Ammon's horn (tissue), 1 donor: ENCODE measurements at places on chromosomes 1 and 21.

- no peak for DNase-seq
Measured at GRCh38 chr1:25672763-25673409, 56.3 kb downstream of the MAN1C1 start.

- no peak for DNase-seq
Measured at GRCh38 chr1:31234870-31235269, 4.8 kb downstream of the NKAIN1 start.

DNA sequence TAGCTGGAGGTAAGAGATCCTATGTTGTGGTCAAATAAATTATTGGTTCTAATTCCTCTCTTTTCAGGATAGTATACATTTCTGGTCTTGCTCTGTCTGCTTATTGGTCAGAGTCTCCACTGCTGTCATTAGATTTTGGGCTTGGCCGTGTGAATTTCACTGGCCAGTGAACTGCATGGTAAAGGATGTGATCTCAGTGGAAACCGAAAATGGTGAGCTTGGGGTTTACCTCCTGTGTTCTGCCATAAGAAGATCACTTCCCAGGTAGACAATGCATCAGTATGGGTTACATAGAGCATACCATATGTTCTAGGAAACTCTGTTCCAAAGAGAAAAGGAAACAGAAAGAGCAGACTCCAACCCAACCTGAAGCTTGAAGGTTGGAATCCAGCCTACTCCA lies 1123.3 kb upstream of the B3GALT2 start:
- DNase-seq: no peak

DNA sequence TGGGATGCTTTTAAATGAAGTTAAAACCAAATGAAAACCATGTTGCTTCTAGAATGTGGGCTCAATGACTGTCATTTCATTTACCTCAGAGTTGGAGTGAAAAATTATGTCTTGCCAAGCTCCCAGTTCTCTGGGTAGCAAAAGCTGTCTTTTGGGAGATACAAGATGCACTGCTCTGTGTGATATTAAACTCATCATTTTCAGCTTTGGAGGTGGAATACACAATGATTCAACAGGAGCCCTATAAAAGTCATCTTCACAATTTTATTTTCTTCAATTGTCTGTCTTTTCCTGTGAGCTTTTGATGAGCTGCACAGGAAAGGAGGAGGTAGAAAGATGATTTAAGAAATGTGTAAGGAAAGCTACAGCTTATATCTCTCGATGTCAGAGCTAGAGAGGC lies 120.3 kb upstream of the SPATA6 start:
- no peak for DNase-seq

- no peak for DNase-seq
Measured at GRCh38 chr1:118963456-118964430, 24.4 kb downstream of the TBX15 start.

- no peak for DNase-seq
Measured at GRCh38 chr1:183244466-183244865, 58.4 kb downstream of the LAMC2 start.

GRCh38 chr1:87521452-87521851 lies 192.8 kb downstream of the LMO4 start:
- no peak for DNase-seq

- DNase-seq: no peak
Measured at GRCh38 chr1:56646611-56647010, 1.5 kb downstream of the PRKAA2 start.

- no peak for DNase-seq
Measured at GRCh38 chr1:244762629-244763028, 72.8 kb upstream of the COX20 start.

- no peak for DNase-seq
Measured at GRCh38 chr1:77465139-77465538, 183.3 kb downstream of the AK5 start.

- DNase-seq: no peak
Measured at GRCh38 chr21:14383596-14384180, 742 bp upstream of the HSPA13 start.

DNA sequence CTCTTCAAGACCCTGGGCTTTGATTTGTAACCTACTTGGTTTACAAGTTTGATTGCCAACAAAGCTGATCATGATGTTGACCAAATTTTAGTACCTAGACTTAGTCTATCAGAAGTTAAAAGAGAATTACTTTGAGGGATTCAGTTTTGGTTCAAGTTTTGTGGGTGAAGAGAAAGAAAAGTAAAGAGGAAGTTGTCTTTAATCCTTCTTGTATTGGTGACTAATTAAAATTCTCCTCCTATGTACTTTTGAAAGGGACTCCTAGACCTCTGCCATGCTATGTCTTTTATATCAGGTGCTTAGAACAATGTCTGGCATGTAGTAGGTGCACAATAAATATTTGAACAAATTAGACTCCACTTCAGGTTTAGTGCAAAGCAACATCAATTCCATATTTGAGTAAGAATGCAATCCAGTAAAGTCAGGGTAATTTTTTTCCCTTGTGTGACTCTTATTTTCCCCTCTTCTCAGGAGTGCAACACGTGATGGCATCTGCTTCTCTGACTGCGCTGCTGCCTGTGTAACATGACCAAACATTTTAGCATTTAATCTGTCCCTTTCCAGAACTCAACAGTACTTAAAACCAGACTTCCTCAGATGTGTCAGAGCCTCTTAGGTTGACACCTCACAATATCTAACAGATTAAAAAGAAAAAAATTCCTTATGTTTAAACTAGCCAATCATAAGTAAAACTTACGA lies 41.1 kb upstream of the KCNQ4 start:
- DNase-seq: no peak

- DNase-seq: no peak
Measured at GRCh38 chr1:168281603-168282325, 1.1 kb downstream of the TBX19 start.

DNA sequence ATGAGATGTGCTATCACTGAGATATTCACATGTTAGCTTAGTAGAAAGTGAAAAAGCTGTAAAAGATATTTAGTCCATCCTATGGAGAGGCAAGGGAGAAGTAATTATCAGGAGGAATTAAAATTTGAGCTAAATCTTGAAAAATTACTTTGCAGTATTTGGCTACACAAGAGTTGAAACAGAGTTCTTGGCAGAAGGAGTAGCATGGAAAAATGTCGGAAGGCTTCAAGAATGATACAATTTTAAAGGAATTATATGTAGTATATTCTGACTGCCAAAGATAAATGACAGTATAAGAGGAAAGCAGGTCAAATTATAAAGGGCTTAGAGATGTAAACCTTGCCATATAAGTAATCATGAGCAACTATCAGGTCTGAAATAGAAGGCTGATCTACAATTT lies 518.9 kb downstream of the BRINP3 start:
- no peak for DNase-seq

DNA sequence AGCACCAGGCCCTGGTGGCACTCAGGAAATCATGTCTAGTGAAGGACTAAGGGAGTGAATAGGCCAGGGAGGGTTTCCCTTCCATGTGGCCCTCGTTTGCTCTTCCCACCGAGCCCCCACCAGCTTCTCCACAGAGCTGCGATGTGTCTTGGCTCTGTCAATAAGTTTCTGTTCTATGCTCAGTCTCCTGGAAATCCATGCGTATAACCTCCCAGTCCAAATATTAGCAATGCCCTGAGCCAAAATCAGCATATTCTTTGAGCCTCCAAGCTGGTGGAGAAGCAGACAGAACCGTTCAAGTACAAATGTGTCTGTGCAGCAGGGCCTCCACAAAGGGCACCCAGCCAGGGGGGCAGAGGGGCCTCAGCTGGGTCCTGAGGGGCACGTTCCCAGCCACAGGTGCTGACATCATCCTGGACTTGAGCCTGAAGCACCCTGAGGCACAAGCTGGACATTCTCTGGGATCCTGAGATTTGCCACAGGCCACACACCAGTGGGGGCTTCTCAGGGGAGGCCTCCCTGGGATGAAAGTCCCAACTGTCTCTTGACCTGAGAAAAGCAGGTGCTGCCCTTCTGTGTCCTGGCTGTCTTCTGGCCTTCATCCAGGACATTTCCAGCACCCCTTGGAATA lies 350.5 kb upstream of the VAMP3 start:
- DNase-seq: no peak

GRCh38 chr1:210741564-210741963 lies 392.4 kb downstream of the KCNH1 start:
- DNase-seq: no peak

DNA sequence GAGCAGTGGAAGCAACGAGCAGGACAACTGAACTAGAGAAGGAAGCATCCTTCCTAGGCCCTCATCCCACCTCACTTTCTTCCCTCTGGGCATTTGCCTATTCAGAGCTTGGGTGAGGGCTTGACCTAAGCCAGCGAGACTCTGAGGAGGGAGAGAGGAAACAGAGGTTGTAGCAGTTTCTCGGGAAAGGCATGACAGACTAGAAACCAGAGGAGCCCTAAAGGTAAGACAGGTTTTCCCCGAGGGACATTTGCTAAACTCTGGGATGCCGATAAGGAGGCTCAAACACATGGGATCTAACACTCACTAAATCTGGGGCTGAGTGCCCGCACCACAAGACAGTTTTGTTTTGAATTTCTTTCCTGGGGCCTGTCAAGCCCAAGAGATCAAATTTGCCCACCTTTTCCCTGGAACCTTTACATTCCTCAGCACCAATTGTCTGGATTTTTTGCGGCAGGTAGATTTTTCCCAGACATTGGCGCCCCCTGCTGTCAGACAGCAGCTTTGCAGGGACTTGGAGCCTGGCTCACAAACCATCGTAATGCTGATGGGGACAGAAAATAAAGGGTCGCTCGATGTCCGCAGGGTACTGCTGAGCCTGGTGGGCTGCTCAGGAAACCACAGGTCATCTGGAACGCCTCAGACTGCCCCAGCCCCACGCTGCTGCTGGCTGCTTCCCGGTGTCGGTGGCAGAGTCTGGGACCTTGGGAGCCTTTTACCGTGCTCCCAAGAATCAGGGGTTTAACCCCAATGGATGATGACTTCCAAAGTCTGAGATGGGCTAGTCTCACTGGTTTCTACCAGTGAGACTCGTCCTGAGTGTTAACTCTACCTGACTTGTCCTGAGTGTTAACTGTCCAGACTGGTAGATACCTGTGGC lies 23.4 kb upstream of the TSPAN2 start:
- DNase-seq: peak; percentile 23

DNA sequence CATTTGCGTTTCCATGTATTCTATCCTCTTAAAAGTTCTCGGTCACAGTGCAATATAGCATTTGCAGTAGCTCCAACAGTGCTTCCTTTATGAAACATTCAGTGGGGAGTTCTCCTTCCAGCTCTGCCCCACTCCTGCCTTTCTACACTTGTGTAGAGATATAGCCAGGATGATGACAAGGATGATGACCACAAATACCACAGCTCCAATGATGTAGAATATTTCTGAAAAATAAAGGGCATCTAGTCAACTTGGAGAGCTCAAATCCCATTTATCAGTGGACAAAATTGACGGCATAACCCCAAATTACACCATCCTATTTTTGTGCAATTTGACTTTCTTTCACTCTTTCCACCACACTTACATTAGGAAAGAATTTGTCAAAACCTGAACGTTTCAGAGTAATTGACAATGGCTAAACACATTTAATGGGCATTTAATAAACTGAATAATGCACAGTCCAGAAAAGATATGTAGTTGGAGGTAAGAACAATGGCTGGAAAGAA lies 11.1 kb downstream of the F3 start:
- DNase-seq: no peak

DNA sequence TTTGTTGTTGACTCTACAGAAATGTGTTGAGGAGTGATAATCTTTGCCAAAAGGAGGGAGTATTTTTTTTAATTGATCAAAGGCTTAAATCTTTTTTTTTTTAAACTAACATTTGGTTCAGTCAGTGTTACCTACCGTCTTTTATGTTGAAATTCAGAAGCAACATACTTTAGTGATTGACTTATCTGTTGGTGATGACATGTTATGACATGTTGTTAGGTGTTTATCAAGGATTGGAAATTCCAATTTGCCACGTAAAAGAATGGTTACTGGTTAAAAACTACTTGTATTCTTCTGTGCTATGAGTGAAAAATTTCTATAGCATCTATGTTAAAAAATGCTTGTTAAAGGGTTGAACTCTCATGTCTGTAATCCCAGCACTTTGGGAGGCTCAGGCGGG lies 61.2 kb downstream of the DNM3 start:
- no peak for DNase-seq

GRCh38 chr1:53521924-53522552 lies 62.8 kb downstream of the DMRTB1 start:
- no peak for DNase-seq

DNA sequence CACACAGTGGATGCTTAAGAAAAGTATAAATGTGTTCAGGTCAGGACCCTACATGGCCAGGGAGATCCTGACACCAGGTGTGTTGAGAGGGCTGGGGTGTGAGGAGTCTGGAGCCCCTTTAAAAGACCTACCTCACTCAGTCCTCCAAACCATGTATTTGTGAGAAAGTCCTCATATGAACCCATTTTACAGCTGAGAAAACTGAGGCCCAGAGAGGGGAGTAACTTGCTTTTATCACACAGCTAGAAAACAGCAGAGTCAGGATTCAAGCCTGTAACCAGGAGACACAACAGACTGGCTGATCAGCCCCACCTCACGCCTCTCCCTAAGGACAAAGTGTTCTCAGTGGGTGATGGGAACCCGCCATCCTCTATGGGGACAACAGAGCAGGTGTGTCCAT lies 706.7 kb downstream of the PTPRU start:
- DNase-seq: no peak

DNA sequence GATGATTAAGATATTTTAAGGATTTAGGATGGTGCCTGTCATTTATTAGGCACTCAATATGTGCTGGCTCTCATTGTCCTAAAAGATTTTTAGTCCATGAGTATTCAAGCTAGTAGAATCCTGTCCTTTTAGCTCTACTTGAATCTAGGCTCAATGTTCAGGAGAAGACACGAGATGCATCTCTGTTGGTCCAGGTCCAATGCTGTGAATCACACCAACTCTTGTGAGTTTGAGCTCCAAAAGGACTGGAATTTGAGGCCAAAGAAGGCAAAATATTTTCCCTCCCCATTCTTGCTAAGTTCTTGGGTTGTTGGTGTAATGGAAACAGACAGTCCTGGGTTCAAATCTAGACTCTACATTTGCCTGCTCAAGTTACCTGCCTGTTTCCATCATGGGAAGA lies 1.4 kb upstream of the PODN start:
- no peak for DNase-seq

- DNase-seq: no peak
Measured at GRCh38 chr21:30979054-30979453, 59.2 kb downstream of the KRTAP19-8 start.

DNA sequence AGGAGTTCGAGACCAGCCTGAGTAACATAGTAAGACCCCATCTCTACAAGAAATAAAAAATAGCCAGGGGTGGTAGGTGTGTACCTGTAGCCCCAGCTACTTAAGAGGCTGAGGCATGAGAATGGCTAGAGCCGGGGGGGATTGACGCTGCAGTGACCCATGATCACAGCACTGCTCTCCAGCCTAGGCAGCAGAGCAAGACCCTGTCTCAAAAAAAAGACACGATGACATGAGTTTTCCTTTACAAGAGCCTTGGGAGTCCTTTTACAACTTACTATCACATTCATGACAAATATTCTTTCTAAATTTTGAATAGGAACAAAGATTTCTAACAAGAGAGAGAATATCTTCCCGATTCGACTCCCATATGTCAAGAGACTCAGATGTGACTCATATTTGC lies 3.3 kb upstream of the BRWD1 start:
- DNase-seq: no peak

GRCh38 chr1:216670118-216670883 lies 52.9 kb downstream of the ESRRG start:
- DNase-seq: no peak

- DNase-seq: peak; percentile 35
Measured at GRCh38 chr1:39183503-39184353, 20.8 kb upstream of the MACF1 start.
